EH (cell line): ENCODE measurements at places on chromosomes 13 and 19.

DNA sequence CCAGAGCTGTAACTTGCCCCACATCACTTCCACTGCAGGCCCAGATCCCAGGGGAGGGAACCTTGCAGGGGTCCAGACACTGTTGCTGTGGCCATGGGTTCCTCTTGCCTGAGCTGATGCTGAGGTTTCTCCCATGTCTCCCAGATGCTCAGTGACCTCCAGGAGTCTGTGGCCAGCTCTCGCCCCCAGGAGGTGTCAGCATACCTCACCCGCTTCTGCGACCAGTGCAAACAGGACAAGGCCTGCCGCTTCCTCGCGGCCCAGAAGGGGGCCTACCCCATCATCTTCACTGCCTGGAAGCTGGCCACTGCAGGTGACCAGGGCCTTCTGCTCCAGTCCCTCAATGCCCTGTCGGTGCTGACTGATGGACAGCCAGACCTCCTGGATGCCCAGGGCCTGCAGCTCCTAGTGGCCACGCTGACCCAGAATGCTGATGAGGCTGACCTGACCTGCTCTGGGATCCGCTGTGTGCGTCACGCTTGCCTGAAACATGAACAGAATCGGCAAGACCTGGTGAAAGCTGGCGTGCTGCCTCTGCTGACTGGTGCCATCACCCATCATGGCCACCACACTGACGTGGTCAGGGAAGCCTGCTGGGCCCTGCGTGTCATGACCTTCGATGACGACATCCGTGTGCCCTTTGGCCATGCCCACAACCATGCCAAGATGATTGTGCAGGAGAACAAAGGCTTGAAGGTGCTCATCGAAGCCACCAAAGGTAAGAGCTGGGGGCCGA lies 12.1 kb upstream of the SLC25A42 start:
- no peak for DNase-seq

DNA sequence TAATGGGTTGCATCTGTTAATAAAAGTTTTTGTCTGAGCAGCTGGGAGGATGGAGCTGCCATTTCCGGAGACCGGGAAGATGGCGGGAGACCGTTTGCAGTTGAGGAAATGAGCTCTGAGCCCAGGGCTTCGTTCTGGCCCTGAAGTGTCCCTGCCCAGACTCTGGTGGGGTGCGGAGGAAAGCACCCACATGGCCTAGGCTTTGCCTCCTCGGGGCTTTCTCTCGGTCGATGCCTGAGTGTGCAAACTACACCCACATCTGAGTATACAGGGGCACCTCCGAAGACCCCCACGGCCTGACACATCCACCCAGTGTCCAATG lies 15.6 kb upstream of the NANOS3 start:
- peak; percentile 61 for DNase-seq

- peak; percentile 11 for DNase-seq
These were observed 4.0 kb upstream of the IRGC start for GRCh38 chr19:43711751-43712355.

DNA sequence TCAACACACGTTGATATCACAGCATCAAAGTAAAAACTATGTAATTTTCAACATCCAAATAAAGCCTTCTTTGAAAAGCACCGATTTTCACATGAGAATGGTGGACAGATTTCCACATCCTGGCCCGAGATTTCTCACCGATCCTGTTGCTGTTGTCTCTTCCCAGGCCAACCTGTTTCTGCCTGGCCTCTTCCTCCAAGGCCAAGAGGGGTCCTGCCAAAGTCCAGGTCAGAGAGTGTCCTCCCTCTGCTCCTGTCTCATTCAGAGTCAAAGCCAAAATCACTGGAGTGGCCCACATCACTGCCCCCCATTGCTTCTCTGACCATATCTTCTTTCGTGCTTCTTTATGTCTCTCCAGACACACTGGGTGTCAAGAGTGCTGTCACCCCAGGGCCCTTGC lies 49.5 kb downstream of the CHST8 start:
- DNase-seq, result no peak

- no peak for DNase-seq
These were observed 8.0 kb upstream of the AMER2 start for GRCh38 chr13:25179832-25180774.

- DNase-seq, result no peak
These were observed 15.7 kb downstream of the WTIP start for GRCh38 chr19:34497112-34497805.

- DNase-seq, result peak; percentile 62
These were observed 1.1 kb downstream of the EDDM13 start for GRCh38 chr19:56273563-56274117.

DNA sequence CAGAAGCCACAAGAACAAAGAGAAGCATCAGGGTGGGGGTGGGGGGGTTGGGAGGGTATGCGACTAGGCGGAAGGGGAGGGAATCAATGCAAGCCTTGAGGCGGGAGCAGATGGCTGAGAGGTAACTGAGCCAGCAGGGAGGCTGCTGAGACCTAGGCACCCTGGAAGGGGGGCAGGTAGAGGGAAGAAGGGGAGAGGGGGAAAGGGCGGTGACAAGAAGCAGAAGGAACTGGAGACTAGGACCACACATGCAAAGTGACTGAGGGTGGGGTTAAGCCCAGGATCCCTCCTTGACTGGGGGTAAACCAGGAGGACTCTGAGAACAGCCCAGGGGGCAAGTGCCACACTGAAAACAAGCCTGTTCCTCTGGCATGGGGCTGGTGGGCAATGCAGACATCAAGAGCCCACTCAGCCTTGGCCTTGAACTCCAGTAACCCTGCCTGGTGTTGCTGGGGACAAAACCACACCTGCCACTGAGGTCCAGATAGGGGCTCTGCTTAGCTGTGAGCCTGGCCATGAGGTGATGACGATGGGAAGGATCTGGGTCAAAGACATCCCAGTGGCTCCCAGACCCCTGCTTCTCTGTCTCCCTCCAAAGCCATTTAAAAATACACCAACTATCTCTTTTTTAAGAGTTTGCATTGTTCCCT lies 20.3 kb downstream of the OPA3 start:
- no peak for DNase-seq

- peak; percentile 46 for DNase-seq
These were observed 80.1 kb downstream of the ESD start for GRCh38 chr13:46716821-46717220.

- no peak for DNase-seq
These were observed 538 bp downstream of the ACP7 start for GRCh38 chr19:39084732-39085080.

- no peak for DNase-seq
These were observed 42.6 kb downstream of the MRPL57 start for GRCh38 chr13:21219036-21219381.

DNA sequence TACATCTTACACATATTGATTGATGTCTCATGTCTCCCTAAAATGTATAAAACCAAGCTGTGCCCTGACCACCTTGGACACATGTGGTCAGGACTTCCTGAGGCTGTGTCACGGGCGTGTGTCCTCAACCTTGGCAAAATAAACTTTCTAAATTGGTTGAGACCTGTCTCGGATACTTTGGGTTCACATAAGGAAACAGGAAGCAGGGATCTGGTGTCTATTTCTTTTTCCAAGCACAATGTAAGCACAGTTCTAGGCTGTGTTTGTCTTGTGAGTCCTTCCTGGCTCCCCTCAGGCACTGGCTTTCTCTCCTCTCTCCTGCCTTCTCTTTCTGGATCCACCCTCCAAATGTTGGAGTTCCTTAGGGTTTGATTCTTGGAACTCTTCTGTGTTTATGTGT lies 27.6 kb upstream of the TPT1 start:
- DNase-seq, result peak; percentile 19

DNA sequence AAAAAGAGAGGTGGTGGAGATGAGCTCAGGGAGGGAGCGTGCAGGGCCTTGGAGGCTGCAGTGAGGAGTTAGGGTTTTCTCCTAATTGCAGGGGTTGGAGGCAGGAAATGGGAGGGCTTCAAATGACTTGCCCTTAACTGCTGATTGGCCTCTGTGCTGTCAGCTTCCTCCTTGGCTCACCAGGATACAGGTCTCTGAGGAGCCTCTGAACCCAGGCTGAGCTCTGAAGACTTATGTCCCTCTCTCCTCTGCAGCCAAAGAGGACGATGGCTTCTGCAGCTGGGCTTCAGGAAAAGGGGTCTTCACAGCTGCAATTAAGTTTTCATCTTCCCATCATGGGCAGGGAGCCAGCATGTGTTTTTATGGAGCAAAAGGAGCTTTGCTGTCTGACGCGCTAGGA lies 6.7 kb upstream of the RANBP3 start:
- no peak for DNase-seq

DNA sequence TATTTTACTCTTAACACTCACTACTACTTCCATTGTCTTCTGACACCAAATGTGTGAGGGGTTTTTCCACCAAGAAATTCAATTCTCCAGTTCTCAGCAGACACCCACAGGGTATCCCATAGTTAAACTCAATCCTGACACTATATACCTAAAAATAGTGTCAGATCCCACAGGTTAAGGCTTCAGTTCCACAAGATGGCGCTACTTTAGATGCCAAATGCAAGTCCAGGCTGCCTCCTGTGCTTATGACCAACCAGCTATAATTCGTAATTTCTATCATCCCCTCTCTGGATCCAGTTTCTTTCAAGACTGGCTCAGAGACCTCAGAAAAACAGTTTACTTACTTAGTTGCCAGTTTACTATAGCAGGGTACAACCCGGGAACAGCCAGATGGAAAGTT lies 1146.2 kb upstream of the SPRY2 start:
- no peak for DNase-seq

- DNase-seq, result peak; percentile 69
These were observed 25.8 kb downstream of the NALCN start for GRCh38 chr13:101390461-101390860.

DNA sequence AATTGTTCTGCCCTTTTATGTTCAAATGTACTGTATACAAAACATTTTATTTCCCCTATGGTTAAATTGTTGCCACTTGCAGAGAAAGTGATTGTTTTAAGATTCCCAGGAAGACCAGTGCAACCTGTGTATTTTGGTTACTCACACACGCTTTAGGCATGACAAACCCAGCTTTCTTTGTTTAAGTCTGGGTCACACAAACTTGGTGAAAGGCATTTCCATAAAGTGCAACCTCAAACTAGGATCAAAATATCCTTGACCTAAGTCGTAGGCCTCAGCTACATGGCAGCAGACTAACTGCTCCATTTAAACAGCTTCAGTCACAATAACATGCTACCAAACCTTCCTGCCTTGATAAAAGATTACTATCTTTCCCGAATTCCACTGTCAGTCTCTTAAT lies 639.0 kb upstream of the PRR20A start:
- no peak for DNase-seq

DNA sequence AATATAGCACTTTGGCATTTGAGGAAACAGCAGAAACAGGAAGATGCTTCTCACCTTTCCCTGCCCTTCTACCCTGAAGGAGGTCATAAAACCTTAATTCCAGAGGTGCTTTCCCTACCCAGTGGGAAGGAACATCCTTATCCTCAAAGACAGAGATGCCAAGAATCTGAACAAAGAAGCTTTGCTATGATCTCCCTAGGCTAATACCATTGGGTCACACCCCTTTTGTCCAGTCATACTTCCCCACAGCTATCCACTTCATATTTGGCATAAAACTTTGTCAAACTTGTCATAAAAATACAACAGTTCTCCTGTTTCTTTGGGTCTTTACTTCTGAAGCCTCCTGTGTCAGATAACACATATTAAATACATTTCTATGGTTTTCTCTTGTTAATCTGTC lies 21.7 kb upstream of the RXFP2 start:
- DNase-seq, result no peak

- DNase-seq, result no peak
These were observed 277.0 kb downstream of the ZNF536 start for GRCh38 chr19:30648866-30649862.

- peak; percentile 70 for DNase-seq
These were observed 2166.4 kb downstream of the PCDH9 start for GRCh38 chr13:65063753-65064152.

DNA sequence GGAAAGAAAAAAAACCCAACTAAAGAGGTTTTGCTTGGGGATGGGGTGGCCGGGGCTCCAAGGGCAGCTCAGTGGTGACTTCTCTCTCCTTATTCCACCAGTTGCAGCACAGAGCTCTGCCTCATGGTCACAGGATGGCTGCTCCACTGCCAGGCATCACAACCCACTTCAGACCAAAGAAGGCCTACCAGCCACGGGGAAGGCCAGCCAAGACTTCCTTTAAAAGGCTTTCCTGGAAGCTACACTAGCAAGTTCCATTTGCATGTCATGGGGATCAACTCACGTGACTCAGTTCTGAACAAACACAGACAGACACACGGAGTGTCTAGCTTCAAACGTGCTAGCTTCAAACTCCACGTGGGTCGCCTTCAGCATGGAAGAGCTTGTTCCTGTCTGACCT lies 13.2 kb upstream of the EIF3G start:
- no peak for DNase-seq

- DNase-seq, result no peak
These were observed 60.4 kb downstream of the DNAJC15 start for GRCh38 chr13:43083750-43084149.

- peak; percentile 32 for DNase-seq
These were observed 13.9 kb downstream of the FOXO1 start for GRCh38 chr13:40652588-40652940.

DNA sequence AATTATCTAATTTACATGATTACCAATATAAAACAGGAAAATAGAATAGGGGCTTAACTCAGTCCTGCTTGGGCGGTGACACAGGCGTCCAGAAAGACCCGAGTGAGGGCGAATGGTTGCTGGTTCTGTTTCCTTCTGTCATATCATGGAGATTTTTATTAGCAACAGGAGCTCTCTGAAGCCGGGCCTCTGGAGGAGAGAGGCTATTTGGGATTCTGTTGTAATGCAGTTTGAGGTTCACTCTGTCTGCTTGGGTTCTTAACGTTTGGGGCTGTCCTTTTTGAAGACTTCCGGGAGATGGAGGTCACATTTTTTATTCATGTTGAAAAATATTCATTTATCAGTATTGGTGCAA lies 115.7 kb upstream of the ZNF536 start:
- no peak for DNase-seq

DNA sequence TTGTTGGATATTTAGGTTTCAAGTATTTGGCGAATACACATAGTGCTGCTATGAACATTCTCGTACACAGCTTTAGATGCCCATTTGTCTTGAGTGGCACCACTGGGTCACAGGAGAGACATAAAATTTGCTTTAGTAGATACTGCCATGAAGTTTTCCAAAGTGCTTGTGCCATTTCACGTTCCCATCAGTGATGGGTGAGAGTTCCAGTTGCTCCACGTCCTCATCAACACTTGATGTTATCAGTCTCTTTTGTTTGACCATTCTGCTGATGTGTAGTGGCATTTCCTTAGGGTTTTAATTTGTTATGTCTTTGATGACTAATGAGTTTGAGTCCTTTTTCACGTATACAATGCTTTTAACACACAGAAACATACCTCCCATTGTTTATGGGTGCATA lies 11.0 kb downstream of the ZSWIM9 start:
- DNase-seq, result no peak

- DNase-seq, result peak; percentile 58
These were observed 3.7 kb downstream of the FUZ start for GRCh38 chr19:49809160-49809940.

DNA sequence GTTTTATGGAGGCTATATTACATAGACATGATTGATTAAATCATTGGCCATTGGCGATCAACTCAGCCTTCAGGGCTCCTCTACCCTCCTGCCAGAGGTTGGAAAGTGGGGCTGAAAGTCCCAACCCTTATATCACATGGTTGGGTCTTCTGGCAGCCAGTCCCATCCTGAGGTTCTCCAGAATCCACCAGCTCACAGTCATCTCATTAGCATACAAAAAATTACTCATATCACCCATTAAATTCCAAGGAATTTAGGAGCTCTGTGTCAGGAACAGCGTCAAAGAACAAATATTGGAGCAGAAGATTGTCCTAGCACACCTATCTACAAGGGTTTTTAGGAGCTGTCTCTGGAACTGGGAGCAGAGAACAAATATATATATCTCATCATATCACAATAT lies 39.4 kb upstream of the FARP1 start:
- DNase-seq, result peak; percentile 64

- DNase-seq, result no peak
These were observed 4.4 kb downstream of the TRPM4 start for GRCh38 chr19:49161987-49162386.
